Bronchus fibroblast of lung (primary cell): ENCODE measurements at places on chromosomes 6 and 20. TPM values are rescaled to one million over a fixed set of nuclear protein-coding genes. Genes with fewer than 3 reads are reported as not detected.

CTCFL gene
- total RNA-seq: not detected in 2 replicates

TREML1 gene
- not detected in 2 replicates for total RNA-seq

CABLES2 gene
- total RNA-seq: 5.5 and 5.8 TPM in 2 replicates

SLA2 gene
- not detected in 2 replicates for total RNA-seq

MYLK2 gene
- 0.17 and 0.30 TPM in 2 replicates for total RNA-seq

LY86 gene
- not detected in 2 replicates for total RNA-seq
